ENCODE measurements at places on chromosomes 1 and 21.

DNA sequence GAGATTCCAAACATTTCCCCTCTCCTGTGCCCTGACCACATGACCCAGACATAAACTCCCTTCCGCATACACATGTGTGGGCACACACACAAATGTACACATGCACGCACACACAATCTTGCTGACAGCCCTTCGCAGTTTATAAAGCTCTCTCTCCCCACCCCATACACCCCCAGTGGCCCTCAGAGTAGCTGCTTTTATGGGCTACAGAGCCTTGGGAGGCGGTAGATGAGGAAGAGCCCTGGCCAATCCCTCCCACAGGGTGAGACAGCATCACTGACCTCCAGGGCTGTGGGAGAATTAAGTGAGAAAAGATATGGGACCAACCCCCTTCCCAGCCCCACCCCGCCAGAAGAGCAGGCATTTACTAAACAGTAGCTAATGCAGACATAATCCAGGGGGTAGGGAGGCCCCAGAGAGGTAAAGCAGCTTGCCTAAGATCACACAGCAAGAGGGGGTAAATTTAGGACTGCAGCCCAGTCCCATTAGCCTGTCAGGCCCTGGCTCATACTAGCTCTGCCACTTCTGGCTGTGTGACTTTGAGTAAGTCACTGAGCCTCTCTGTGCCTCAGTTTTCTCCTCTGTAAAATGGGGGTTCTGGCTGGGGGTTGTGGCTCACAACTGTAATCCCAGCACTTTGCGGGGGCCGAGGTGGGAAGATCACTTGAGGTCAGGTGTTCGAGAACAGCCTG is 5.1 kb downstream of the SDC3 start:
- no peak for DNase-seq

DNA sequence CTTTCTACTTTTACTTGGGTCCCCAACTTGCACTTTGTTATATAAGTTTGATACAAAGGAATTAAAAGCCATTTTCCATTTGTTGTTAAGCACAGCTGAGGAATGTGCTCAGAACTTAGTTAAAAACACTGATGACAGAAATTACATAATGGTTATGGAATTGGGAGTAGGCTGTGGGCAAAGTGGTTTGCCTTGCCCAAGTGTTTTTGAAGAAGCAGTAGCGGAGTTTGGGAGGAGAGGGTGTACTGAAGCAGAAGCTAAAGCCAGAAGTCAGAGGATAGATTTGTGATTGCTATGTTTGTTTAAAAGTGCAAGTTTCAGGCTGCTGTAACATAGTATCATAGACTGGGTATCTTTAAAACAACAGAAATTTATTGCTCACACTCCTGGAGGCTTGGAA is 391.8 kb downstream of the DUSP10 start:
- no peak for DNase-seq

- DNase-seq = no peak
Observed at GRCh38 chr21:29638761-29639327, 301.0 kb downstream of the GRIK1 start.

DNA sequence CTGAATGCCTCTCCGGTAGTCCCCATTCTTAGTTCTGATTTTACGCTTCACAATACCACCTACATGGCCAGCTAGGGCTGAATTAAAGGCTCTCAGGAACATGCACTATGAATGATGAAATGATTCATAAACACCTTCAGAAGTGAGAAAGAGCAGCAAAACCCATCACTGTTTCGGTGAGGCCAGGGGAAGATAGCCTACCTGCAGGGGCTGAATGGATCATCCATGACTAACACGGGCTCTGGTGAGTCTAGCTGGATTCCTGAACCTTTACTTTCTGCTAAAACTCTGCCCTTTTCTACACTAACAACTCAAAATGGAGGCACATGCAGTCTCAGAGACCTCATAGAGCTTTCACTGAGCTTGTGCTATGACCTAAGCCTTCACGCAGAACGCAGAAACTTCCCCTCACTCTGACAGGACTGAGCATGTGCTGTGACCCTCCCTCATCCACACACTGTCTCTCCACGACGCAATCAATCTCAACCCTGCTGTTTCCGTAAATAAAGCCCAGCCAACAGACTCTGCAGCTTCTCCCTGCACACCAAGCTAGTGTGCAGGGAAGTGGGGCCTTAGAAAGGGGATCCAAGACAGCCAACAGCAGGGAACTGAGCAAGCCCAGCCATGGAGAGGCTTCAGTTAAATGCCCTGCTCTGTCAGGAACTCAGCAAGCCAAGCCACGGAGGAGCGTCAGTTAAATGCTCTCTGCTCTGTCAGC is 207.8 kb downstream of the SLC45A1 start:
- DNase-seq = peak; percentile 92

GRCh38 chr1:53153752-53154151 is 11.3 kb upstream of the SLC1A7 start:
- no peak for DNase-seq

- DNase-seq = no peak
Observed at GRCh38 chr21:25169370-25169769, 437.9 kb downstream of the MRPL39 start.

DNA sequence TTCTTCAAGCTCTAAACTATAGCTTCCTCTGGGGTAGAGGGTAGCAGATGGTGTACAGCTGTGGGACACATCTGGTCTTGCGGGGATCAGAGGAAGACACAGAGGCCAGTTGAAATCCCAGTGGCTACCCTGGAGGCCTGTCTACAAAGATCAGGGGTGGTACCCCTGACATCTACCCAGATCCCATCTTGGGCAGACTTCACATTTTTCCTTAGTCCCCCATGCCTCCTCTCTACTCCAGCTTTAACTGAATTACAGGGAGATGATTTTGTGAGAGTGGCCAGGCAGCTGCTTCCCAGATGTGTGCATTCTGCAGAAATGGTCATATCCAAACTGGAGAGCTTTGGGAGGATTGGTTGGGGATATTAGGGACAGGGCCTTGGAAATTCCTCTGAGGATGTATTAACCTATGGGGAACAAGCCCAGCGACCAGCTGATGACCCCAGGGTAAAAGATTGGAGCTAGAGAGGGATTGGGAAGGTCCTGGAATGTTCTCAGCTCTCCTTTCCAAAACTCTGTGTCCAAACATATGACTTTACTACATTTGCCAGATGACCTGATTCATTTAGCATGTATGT is 9.6 kb upstream of the CD34 start:
- no peak for DNase-seq

DNA sequence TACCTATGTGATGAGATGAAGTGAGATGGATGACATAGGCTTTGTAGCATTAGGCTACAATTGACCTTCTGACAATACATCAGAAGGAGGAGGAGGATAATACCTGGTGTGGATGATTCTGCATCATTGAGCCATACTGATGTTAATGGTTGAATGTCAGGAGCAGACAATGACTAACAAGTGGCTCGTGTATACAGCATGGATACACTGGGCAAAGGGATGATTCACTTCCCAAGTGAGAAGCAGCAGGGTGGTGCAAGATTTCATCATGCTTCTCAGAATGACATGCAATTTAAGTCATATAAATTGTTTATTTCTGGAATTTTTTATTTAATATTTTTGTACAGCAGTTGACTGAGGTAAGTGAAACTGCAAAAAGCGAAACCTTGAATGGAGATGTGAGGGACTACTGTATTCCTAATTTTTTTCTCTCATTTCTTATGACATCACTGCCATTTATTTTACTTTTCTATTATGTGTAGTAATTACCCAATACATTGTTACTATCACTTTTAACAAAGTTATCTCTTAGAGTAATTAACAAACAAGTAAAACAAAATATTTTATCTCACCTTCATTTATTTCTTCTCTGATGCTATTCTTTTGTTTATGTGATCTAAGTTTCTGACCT is 34.4 kb upstream of the COP1 start:
- DNase-seq = no peak

- no peak for DNase-seq
Observed at GRCh38 chr1:165080253-165080896, 276.1 kb downstream of the LMX1A start.

- DNase-seq = peak; percentile 67
Observed at GRCh38 chr1:213374369-213374768, 323.3 kb downstream of the RPS6KC1 start.

DNA sequence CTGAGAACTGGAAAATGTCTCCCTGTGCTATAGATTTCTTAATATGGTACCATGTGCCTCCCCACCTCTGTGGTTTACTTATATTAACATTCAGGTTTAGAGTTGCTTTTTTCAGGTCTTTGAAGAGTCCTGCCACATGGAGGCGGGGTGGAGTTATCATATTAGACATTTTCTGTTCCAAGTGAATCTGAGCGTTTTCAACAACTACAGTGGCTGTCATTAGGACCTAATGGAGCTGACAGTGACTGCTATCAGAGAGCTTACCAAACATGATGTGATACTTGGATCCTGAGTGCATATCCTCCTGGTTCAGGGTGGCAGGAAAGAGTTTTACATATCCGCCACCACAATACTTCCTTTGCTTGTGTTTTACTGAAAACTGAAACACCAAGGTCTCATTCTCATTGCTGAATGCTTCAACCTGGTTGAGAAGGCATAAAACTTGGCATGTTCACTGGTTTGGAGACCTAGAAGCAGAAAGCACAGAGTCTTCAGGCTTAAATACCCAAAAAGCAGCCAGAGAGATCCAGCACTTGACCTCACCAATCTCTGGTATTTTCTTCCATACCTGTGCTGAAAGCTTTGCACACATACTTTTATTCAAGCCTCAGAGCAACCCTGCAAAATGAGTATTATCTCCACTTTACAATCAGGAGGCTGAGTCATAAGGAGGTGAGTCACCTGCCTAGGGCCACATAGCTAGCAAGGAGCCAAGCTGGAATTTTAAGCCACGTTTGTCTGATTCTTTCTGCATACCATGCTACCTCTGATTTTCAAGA is 47.4 kb upstream of the OSBPL9 start:
- no peak for DNase-seq

DNA sequence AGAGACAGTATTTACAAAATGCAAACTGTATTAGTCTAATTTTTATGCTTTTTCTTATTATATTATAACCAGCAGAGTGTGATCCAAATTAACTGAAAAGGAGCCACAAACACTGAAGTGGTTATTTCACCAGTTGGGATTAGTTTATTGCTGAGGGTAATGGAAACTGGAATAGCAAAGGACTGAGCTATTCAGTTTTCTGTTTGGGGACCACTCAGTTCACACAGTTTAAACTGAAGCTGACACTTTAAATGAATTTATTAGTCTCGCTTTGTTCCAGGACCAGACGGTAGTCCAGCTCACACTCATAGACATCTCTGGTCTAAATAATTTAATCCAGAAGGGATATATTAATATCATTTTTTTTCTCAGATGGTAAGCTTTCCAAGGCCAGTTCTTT is 410.7 kb downstream of the LTN1 start:
- DNase-seq = no peak

- no peak for DNase-seq
Observed at GRCh38 chr1:226665505-226666163, 73.4 kb downstream of the ITPKB start.

DNA sequence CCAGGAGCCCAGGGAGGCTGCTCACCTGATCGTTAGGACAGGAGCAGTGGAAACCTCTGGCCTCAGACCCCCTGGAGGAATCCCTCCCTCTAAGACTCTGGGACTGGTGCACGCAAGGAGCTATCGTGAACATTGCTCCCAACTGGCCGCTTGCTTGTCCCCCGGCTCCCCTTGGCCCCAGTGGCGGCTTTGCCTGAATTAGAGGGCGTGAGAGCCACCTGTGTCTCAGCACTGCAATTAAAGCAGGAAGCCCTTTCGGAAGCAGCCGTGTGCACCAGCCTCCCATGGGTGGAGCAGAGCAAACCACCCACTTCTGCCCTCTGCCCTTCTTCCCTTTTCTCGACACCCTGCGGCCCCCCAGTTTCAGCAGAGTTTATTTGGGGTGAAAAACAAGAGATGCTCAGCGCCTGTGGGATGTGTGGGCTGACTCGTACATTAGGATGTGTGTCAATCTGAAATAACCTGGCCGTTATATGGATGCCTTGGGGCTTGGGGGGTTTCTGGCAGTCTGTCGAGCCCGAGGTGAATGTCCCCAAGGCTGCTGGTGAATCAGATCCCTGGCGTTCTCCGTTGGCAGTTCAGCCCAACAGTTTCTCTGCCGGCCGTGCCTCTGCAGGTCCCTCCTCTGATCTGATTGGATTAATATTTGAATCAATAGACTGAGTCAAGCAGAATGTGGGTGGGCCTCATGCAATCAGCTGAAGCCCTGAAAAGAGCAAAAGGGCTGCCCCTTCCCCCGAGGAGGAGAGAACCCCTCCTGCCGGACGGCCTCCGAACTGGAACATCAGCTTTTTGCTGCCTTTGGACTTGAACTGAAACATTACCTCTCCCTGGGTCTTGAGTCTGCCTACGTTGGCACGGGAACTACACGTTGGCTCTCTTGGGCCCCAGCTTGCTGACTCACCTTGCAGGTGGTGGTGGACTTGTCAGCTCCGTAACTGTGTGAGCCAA is 7.3 kb upstream of the UMODL1 start:
- DNase-seq = peak; percentile 49

GRCh38 chr1:9792156-9793042 is 31.4 kb downstream of the CLSTN1 start:
- peak; percentile 98 for DNase-seq

DNA sequence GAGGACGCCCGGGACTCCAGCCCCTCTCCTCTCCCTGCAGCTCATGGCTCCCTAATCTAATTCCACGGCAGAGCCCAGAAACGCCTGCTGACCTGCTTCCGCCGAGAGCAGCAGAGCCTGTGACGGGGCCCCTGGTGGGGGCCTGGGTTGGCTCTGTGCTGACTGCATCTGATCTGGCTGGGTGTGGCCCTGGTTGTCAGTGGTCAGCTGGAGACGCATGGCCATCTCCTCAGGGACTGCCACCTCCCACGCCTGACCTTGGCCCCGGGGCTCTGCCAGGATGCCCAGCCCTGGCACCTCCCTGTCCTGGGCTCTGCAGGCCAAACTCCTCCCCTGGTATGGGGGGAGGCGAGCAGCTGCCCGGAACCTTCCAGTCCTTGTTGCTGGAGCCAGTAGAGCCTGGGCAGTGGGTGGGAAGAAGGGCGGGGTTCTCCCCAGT is 1.1 kb upstream of the PLCH2 start:
- DNase-seq = no peak

GRCh38 chr1:112527266-112528010 is 18.7 kb downstream of the WNT2B start:
- no peak for DNase-seq

DNA sequence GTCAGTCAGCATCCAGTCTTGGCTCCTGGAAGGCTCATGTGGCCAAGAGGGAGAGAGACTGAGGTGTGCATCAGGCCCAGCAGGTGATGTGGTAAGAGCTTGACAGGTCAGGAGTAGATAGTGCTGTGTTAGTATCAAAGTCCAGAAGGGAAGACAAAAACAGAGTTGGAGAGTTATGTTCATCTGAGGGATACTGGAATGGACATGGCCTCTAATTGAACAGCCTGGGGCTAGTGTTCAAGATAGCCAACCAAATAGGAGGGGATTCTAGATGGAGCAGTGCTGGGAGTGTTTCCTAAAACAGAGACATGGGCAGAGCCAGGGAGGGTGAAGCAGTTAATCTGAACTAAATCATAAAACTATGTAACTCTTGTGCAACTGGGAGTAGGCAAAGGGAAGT is 120.7 kb upstream of the MARK1 start:
- DNase-seq = no peak

GRCh38 chr1:24203404-24203803 is 16.3 kb upstream of the IFNLR1 start:
- no peak for DNase-seq

GRCh38 chr1:75373542-75374159 is 237.3 kb downstream of the SLC44A5 start:
- no peak for DNase-seq

- no peak for DNase-seq
Observed at GRCh38 chr1:234882898-234883297, 245.7 kb downstream of the TOMM20 start.

GRCh38 chr1:58047265-58047858 is 499.2 kb downstream of the OMA1 start:
- no peak for DNase-seq
